ENCODE measurements at places on chromosomes 1 and 21.

DNA sequence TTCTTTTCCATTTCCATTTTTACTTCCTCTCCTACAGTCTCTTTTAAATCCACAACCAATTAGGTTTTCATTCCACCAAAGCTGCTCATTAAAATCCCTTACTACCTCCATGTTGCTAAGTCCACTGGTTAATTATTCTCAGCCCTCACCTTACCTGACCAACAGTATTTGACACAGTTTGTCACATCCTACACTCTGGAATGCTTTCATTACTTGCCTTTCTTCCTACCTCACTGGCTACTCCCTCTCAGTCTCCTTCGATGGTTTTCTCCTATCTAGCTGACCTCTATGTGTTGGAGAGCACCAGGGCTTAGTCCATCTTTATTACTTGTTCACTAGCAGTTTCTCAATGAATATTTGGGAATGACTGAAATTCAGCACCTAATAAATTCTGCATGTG is 78.6 kb downstream of the NME7 start:
- no peak for DNase-seq

DNA sequence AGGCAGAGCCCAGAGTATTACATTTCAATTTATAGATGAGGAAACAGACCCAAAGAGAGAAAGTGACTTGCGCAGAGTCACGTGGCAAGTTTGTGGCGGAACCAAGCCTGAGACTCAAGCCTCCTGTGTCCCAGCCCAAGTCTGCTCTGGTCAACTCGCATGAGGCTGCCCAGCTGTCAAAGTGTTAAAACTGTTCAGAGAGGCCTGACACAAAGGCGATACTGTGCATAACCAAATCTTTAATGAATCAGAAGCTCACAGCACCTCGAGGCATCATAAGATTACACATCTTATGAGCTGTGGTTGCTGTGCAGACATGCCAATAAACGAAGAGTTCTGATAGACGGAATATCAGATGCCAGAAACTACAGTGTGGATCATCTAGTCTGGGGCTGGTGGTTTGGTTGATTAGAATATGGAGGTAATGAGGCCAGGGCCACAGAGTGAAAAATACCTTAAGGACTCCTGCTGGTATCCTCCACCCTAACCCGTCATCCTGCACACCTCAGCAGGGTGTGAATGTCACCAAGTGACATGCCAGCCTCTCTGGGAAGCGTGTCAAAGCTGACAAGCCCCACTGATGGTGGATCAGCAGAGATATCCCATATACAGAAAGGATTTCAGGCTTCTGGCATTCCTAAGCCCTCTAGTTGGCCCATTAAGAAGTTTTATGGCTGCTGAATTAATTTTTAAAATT is 42.2 kb downstream of the TNNT2 start:
- no peak for DNase-seq

GRCh38 chr1:22234476-22235030 is 91.7 kb upstream of the WNT4 start:
- no peak for DNase-seq

DNA sequence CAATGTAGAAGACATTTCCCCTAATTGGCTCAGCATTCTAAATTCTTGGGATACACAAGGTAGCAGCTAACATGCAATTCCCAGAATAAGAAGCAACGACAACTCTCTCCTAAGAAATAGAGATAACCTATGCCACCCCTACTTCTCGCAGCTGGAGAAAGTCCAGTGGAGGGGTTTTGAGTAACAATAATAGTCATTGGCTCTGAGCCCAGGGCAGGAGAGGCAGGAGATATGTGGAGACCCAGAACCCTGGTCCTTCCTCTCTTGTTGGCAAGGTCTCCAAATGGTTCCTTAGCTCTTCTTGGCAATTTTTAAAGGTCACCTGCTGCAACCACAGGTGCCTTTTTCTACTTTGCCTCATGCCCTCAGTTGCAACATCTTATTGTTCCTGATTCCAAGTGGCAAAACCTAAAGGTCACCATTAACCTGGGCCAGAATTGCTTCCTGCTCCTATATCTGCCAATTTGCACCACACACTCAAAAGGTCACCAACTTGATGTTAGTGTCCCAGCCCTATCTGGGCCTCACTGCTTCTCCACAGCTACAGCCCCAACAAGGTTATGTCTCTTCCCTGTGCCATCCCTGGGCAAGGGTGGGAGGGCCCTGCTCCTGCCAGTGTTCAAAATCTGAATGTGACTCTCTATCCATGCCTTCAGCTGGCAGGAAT is 36.7 kb downstream of the TBX15 start:
- no peak for DNase-seq

DNA sequence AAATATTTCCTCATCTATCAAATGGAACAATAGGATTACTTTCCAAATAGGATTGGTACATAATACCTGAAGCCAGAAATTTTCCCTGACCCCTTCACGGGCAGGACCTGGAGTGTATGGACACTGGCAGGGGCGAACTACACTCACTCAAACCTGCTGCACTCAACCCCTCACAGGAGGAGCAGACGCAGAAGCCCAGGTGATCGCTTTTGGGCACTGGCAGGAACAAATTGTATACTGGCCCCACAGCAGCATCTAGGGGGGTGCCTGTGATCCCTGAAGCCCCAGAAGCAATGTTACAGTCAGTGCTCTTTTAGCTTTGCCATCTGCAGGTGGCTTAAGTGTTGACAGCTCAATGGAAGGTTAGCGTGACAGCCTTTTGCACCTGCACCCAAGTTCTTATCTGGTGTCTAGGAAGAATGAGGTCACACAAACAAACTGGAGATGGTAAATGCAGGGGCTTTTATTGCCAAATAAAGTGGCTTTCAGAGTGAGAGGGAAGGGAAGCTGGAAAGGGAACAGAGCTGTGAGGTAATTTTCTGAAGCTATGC is 199.2 kb upstream of the NEGR1 start:
- no peak for DNase-seq

Measured in hematopoietic multipotent progenitor cell treated with erythropoietin and hydrocortisone succinate and interleukin-3 and kit ligand, for 17 days (in vitro differentiated cells).